ENCODE measurements at places on chromosomes 3 and 15.

GRCh38 chr15:75723171-75723846 is 10.7 kb upstream of the CSPG4 start:
- peak; percentile 58 for DNase-seq

- DNase-seq: peak; percentile 54
Observed at GRCh38 chr3:88180398-88180999, 30.7 kb downstream of the C3orf38 start.

GRCh38 chr15:69538379-69538778 is 85.8 kb downstream of the RPLP1 start:
- DNase-seq: no peak

GRCh38 chr3:12611117-12611516 is 52.8 kb downstream of the RAF1 start:
- no peak for DNase-seq

GRCh38 chr3:23389089-23389488 is 186.0 kb downstream of the UBE2E2 start:
- peak; percentile 72 for DNase-seq

DNA sequence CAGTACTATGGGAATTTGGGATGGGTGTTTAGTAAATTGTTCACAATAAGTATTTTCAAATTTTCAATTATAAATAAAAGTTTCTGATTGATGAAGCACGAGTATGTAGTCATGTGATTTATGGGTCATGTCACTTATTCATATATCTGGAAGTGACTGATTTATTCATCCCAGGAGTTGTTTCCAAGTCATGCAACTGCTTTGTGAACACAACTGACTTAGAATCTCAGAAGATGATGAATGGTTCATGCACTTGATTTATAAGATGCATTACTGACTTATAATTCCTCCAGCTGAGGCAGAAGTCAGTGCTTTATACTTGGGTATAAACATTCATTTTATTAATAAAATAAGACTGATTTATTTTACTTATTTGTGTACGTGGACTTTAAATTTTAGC is 137.8 kb upstream of the CBLB start:
- peak; percentile 17 for DNase-seq

DNA sequence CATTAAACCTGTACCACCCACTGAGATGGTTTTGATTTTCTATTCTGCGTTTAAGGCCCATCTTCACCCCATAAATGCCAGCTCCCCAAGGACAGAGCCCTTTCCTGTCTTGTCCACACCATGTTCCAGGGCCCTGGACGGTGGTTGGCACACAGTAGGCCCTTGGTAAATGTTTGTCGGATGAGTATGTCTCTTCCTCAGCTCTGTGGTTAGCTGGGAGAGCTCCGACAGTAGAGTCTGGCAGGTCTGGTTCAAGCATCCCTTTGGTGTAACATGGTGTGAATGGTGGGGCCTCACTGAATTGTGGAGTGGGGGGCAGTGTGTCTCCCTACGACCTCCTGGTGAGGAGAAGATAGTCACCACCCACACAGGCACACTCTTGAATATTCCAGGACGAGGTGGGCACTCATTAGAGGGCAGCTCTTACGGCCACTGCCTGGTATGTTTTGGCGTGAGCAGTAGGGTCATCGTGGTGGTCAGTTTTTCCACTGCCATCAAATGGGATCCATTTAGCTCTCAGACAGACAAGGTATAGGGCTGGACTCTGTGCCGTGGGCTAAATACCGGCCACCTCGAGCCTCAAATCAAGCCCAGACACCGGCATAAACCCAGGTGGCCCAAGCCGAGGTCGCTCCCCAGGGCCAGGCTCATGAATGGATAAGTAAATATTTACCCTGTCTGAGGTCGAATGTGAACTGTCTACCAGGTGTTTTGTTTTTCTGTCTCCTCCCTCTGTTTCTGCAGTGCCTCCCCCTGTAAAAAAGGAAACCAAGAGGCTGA is 61.3 kb downstream of the SMAD3 start:
- no peak for DNase-seq

DNA sequence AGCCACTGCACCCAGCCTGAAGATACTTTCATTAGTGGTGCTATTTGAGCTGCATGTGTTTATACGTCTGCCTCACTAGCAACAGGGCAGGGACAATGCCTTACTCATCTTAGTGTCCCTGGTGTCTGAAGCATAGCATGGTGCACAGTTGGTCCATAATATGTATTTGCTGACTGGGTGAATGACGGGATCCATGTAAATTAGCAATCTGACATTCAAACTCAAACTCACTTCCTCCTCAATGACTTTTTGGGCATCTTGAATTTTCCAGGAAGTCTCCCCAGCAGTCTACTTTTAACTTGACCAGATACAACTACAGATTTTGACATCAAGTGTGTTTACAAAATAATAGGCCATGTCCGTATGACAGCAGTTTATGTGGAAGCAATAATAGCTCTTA is 3.0 kb upstream of the LDHAL6B start:
- no peak for DNase-seq

- no peak for DNase-seq
Observed at GRCh38 chr15:25668901-25669300, 194.2 kb downstream of the ATP10A start.

DNA sequence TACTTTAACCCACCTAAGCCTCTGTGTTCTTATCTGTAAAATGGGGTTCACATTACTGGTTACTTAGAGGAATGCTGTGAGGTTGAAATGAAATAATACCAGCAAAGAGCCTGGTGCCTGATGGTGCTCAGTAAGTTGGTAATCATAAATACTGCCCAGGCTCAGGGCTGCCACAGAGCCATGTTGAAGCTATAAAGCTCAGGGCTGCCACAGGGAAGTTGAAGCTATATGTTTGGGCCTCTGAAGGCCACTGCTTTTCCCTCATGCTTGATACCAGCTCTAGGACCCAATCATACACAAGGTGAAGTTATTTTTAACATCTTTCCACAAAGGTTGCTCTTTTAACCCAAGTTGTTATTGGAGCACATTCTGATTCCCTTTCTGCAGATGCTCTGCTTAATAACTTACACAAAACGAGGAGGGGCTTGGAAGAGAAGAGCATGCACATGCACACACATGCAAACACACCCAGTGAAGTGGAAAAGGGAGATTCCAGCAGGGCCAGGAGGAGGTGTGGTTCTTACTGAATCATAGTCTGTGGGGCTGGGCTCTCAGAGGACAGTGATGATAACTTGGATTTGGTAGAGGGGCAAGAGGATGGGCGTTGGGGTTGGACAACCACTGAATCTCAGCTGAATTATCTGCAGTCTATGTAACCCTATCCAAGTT is 17.4 kb downstream of the PARP14 start:
- DNase-seq: peak; percentile 91

DNA sequence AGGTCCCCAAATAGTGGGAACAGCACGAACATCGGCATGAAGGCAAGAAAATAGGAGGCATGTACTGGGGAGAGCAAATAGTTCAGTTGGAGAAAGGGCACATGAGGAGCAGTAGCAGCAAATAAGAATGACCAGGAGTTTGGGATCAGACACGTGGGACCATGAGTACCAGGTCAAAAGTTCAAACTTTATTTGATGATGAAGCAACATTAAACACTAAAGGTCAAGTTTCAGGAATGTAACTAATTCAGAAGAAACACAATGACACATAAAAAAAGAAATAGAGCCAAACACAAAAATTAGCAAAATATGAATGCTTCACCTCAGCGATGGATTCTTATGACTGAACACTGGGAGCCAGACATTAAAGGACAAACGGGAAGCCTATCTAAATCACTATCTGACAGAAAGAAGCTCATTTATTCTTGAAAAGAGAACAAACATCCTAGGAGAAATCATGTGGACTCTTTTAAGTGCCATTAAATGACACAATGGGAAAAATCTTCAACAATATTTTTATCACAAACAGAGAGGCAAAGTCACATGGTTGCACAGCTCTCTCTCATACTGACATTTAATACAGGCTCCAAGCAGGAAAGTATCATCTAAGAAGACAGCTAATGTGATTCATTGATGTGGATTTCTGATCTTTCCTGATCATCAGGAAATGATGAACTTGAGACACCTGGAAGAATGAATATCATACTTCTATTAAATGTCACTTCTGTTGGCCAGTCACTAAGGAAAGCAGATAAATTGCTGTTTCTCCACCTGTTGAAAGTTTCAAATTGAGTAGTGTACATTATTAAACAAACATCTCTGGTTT is 216.9 kb upstream of the THBS1 start:
- DNase-seq: peak; percentile 63

- no peak for DNase-seq
Observed at GRCh38 chr3:94167796-94168195, 104.9 kb downstream of the NSUN3 start.

DNA sequence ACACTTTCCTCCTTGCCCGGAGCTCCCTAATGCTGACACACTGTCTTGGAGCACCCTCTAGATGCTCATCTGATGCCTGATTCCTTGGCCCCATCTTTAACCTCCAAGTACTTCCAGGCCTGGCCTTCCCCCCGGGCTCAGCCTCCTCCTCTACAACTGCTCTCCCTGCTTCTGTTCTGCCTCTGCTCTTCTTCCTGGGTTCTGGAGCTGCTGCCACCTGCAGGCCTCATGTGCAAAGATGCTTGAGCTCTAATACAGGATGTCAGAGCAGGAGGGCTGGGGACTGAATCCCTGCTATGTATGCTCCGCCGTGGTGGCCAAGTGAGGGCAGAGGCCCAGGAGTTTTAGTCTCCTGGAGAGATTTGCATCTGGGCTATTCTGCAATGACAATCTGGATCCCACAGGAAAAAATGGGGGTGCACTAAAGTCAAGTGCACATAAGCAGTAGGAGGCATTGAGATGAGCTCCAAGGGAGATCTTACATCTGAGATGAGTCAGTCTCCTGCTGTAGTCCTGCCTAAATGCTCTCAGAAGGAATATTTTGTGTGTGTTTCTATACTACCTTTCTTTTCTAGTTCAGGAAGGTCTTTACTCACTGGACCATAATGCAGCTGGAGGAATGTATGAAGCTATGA is 296.3 kb downstream of the UACA start:
- DNase-seq: peak; percentile 65

DNA sequence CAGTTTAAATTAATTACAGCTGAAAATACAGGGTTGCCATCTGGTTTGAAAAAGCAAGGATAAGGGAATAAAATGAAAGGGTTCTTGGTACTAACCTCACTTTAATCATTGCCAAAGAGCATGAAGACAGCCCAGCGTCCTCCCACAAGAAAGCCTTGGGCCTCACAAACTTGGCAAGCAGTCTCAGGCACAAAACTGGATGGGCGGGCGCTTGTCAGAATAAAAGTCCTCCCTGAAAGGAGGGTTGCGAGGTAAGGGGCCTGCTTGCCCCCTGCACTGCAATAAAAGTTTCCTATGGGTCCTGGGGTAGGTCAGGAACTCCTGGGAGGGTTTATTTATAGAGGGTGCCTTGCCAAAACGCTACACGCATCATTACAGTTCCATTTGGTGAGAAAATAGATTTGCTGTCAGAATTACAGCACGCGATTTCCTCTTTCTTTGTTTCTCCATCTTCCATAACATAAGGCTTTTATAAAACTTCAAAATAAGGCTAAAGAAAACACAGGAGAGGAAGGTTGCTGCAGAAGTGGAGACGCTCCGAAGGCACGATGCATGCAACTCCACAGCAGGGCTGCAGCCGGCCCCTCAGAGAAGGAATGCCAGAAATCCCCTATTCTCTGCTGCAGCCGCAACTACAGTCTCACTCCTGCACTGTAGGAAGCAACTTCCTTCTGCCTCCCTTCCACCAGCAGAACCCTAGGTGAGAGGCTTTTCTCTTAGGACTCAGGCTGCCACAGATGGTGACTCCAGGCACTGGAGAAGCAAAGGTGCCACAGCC is 61.3 kb downstream of the VGLL4 start:
- DNase-seq: peak; percentile 61

GRCh38 chr3:24272875-24273274 is 221.8 kb downstream of the THRB start:
- DNase-seq: peak; percentile 78

DNA sequence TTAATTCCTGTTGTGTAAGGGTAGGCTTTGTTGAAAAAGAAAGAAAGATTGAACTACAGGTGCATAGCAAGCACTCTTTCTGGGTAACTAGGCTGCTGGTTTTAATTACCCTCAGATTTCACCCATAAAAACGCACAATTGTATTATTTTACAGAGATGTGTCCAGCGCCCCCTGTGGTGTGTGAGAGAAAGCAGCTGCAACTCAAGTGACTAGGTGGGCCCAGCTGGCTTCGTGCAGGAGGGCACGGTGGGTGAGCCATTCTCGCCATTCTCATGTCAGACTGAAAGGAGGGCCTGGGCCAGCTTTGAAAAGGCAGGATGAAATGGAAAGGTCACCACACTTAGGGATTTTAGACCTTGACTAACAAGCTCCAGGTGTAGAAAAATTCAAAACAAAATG is 122.6 kb downstream of the LRIG1 start:
- DNase-seq: peak; percentile 29

GRCh38 chr3:72265256-72266015 is 480.5 kb upstream of the PROK2 start:
- no peak for DNase-seq

GRCh38 chr3:62084558-62084957 is 288.8 kb downstream of the FEZF2 start:
- DNase-seq: peak; percentile 59

DNA sequence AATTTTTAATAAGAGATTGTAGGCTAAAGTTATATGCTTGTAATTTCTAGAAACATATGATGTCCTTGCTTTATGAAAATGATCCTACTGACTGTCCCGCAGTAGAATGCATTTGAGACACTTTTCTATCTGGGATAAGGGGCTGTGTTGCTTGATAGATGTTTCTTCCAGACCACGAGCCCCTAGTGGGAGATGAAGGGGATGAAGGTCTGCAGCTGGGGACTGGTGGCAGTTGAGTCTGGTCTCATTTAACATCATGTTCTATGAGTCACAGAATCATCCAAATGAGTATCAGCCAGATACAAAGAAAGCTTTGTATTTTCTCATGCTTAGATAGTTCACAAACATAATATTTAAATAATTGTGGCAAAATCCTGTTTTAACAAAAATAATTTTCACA is 84.3 kb upstream of the PRTG start:
- no peak for DNase-seq

GRCh38 chr3:122091602-122092295 is 36.6 kb downstream of the CD86 start:
- no peak for DNase-seq

- no peak for DNase-seq
Observed at GRCh38 chr15:90646662-90647305, 70.4 kb upstream of the BLM start.

- DNase-seq: peak; percentile 73
Observed at GRCh38 chr3:127735767-127736693, 63.3 kb downstream of the ABTB1 start.

DNA sequence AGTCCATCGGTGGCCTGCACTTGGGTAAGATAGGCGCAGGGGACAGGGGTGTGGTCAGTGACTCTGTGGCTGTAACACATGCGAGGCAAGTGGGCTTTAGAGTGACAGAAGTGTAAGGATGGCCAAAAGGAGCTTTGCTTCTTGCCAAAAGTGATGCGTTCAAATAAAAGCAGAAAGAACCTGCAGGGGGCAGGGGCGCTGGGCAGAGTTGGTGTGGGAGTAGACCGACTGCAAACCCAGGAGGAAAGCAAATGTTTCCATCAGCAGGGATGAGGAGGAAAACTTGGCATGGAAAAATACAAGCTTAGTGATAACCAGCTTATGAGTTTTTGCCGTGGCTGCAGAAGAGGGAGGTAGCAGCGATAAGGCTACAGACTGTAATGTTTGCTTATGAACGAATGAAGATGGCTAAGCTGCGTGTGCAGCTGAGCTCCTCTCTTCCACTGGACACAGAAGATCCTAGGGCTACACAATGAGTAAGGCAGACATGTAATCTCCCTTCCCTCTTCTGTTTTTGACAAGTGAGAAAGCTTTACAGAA is 149.4 kb downstream of the WNT5A start:
- no peak for DNase-seq
